Stimulated activated CD8-positive, alpha-beta memory T cell treated with anti-CD3 and anti-CD28 coated beads, Interleukin-2, amount 100 ng/mL, for 1 hour (primary cell): ENCODE measurements at places on chromosomes 3 and 15.

DNA sequence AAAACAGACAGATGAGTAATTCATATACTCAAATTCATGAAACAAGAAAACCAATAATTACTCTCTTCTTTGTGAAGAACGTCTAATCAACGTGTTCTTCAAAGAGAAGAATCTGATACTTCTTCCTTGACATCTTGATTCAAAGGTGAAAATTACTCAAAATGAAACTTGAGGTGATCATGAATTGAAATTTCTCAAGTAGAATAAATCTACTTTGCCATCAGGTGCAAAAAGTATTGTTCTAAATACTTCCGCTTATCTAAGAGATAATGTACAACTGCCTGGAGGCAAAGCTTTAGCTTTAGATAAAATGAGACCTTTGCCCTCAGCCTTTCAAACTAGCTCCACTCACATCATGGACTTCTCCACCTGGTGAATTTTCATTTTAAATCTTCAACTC is 13.9 kb upstream of the XXYLT1 start:
- no peak for DNase-seq

DNA sequence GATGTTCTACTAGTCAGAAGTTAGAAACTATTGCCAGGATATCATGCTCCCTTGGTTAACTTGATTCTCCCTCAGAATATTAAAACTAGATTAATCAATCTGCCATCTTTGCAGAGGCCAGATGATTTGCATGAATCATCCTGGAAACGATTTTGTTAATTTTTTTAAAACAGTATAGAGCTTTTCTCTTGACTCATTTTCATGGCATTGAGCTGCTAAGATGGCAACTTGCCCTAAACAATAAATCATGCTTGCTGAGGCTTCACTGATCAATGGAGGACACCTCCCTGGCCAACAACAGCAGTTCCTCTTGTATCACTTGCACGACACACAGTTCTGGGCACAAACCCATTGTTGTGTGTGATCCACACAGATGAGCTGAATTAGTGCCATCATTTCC is 109.1 kb downstream of the COL6A6 start:
- no peak for DNase-seq

GRCh38 chr3:59791774-59792308 is 742.0 kb upstream of the CFAP20DC start:
- no peak for DNase-seq

- DNase-seq = no peak
These were observed 157.3 kb upstream of the CGNL1 start for GRCh38 chr15:57218826-57219576.

- DNase-seq = no peak
These were observed 124.9 kb upstream of the PRR20G start for GRCh38 chr3:127412578-127413317.

DNA sequence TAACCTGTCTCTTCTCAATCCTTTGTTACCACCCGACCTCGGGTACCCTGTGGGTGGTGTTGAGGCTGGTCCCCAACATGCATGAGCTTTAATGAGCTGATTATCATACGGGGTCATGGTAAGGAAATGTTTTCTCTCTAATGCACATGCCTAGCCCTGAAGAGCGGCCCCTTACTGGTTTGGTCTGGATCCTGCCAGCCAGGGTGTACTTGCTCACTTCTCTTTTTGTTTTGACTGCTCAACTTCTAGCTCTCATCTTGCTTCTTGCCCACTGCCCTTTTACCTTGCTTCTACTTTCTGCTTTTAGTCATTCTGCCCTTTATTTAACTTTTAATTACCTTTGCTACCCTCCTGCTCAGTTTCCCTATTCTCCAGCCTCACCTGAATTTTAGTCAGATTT is 44.3 kb upstream of the ACAD9 start:
- no peak for DNase-seq

DNA sequence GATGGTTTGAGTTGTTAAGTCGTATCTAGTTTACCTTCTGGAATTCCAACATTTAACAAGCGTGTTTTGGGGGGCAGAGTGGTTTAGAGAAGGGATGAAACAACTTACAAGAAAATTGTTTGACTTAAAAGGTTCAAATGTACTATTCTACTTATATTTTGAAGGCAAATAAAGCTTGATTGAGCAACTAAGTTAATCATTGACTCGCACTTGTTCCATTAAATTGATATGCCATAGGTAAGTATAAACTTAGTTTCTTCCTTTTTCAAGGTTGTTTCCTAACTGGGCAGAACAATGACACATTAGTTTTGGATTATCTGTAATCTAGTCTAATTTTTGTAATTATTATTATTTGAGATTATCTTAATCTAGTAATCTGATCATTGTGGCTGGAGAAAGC is 48.3 kb upstream of the CPNE4 start:
- no peak for DNase-seq

DNA sequence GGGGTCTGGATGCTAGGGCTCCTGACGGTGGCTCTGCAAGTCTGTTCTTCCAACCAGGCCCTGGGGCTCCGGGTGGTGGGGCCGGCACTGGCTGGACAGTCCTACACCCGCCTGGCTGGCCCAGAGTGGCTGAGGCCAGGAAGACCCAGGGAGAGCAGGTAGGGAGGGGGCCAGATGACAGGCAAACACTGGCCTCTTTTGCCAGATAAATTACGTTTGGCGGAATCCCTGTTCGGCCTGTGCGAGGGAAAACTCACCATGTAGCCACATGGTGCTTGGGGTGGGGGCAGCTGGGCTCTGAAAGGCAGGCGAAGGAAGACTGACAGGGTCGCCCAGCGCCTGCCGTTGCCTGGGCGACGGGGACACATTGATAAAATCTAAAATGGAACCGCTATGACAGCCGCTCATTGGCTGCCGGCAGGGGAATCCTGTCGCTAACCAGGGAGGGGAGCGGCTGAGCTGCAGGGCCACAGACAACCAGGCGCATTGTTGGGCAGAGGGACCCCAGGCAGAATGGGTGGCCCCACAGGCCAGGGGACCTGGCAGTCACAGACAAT is 30.4 kb downstream of the IQSEC1 start:
- DNase-seq = no peak

DNA sequence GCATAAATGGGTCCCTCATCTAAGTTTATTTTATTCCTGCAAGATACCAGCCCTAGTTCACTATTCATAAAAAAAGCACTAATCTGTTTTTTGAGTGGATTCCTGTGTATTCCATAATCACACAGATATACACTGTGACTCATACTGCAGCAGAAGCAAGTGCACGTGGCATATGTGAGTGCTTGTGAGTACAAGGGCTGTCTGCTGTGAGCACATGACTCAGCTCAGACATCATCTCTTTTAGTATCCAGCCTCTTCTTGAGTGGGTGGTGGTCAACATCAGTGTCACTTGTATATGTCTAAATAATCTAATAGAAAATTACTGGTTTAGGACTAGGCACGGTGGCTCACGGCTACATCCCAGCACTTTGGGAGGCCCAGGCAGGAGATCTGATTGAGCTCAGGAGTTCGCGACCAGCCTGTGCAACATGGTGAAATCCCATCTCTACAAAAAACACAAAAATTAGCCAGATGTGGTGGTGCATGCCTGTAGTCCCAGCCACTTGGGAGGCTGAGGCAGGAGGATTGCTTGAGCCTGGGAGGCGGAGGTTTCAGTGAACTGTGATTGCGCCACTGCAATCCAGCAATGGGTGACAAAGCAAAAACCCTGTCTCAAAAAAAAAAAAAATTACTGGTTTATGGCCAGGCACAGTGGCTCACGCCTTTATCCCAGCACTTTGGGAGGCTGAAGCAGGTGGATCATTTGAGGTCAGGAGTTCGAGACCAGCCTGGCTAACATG is 49.8 kb downstream of the NIPA2 start:
- no peak for DNase-seq

DNA sequence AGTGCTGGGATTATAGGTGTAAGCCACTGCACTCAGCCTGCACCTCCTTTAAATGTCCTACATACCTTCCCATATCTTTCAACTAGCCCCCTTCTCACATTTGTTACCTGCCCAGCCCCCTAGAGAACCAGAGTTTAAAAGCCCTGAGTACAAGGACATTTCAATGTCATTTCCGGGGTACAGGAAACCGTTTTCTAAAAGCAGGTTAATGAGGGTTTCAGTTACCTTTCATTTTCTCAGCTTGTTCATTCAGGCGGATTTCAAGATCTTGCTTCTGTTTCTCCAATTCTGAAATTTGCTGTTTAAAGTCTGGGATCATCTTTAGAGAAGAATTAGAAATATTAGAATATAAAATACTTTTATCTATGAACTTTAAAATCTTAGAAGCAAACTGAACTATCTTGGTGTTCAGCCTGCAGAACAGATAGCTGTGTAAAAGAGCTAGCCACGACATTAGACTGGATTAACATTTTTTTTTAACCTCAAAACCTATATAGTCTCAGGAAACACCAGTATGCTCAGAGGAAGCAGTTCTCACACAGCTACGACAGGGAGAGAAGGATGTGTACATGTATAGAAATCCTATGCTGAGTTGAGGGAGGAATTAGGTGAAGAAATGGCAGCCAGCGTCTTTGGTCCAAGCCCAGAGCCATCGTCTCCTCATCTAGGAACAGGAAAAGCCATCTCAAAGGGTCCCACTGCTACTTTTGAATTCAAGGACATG is 29.9 kb upstream of the GNB5 start:
- no peak for DNase-seq

DNA sequence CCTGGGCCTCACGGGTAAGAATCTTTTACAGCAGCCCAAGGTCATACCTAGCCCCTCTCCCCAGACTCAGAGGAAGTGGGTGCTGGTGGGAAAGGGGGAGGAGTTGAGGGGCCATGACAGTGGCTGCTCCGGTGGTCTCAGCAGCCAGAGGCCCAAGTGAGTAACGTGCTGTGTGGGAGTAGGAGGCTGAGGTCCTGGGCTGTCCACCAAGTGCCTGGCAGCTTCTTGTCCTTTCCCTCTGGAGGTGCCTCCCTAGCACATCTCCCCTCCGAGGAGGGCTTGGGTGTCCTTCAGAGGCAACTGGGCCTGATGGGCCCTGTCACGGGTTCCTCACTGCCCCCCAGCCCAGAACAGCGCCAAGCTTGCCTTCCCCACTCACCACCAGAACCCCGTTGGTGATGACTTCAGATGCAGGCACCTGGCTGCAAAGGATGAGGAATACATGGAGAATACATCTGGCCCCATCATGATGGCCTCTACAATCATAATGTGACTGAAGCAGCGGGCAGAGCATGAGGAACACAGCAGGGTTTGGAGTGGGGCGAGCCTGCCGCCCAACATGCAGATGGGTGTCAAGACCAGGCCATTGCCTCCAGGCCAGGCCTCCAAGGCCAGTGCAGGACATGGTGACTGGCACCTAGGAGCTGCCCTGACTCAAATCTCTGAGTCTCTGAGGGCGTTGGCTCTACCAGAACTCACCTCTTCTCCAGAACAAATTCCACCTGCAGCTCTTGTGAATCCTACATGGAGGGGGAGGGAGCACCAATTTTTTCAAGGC is 3.3 kb downstream of the PLA2G4F start:
- DNase-seq = no peak
